ENCODE measurements at places on chromosomes 1 and 21. TPM values are rescaled to one million over a fixed set of nuclear protein-coding genes. Genes with fewer than 3 reads are reported as not detected.

DNA sequence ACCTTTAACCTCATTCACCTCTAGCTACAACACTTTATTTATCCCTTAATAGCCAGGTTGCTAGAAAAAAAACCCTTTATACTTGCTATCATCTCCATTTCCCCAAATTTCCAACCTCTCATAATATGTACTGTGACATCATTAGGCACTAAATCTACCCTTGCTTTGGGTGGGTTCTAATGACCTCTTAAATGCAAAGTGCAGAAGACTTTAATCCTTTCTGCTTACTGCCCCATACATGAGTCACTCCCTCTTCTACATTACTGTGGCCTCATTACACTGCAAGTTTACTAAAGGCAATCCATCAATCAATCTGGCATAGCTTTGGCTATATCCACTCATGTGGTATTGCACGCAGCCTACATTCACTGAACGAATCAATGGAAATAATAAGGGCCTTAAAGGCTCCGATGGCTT lies 353.3 kb downstream of the SMYD3 start:
- no peaks in the 10 kb centered on the region for H3K27me3 ChIP-seq
- no peak overlapping the region for H3K27ac ChIP-seq
- no peak for DNase-seq
- H3K36me3 ChIP-seq = no peaks in the 10 kb centered on the region
- H3K4me3 ChIP-seq = no peak overlapping the region

DNA sequence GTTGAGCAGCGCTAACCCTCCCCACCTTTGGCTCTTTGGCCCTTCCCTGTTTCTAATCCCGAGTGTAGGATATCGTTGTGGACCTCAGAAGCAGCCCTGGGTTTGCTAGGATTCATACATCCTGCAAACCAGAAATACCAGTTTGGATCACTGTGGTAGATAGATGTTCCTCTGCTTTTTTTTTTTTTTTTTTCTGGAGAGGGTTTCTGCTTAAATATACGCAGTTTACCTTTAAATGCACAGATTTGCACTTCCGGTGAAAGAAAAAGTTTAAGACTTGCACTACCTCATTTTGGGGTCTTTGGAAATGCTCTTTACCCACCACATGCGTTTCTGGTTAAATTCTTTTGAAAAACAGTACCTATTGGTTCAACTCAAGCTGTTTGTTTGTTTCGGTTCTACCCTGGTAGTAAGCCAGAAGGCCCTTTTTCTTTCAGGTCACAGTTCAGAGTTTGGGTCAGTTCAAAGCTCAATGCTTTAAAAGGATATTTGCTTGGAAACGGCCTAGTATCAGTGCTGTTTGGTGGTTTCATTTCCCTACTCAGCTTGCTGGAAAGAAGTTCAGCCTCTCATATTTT lies 908 bp downstream of the DDI2 start:
- H3K4me3 ChIP-seq = peak overlapping the region; percentile 91
- peak overlapping the region; percentile 85 for H3K27ac ChIP-seq
- H3K27me3 ChIP-seq = no peaks in the 10 kb centered on the region
- H3K4me1 ChIP-seq = peaks cover 46% of the 10 kb centered on the region
- DNase-seq = peak; percentile 56

Gene GBP6
- 2.2 TPM for total RNA-seq

DNA sequence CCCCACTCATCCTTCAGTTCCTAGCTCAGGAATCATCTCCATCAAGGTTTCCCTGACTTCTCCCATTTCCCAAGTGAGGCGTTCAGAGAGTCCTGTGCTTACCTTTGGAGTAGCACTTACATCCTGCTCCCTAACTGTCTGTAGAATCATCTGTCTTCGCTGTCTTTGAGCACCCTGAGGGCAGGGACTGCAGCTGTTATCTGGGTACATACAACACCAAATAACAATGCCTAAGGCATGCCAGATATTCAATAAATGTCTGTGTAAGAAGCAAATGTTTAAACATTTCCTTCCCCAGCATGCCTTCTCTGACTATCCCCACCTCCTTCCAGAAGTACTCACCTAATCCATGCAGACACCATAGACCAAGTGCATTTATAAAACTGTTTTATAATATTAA lies 65.4 kb downstream of the JAK1 start:
- DNase-seq = no peak
- no peak overlapping the region for H3K4me3 ChIP-seq

- no peaks in the 10 kb centered on the region for H3K36me3 ChIP-seq
- H3K27ac ChIP-seq = no peak overlapping the region
- H3K4me3 ChIP-seq = no peak overlapping the region
- no peaks in the 10 kb centered on the region for H3K4me1 ChIP-seq
- no peak for DNase-seq
These were observed 1.5 kb downstream of the PROX1 start for GRCh38 chr1:213989002-213989855.

GRCh38 chr1:181099152-181100014 lies 10.9 kb downstream of the IER5 start:
- DNase-seq = peak; percentile 11
- peak overlapping the region; percentile 96 for H3K27ac ChIP-seq
- H3K4me1 ChIP-seq = peaks cover 68% of the 10 kb centered on the region
- no peaks in the 10 kb centered on the region for H3K27me3 ChIP-seq
- peaks cover 7% of the 10 kb centered on the region for H3K36me3 ChIP-seq
- no peak overlapping the region for H3K4me3 ChIP-seq

- H3K27ac ChIP-seq = no peak overlapping the region
- H3K27me3 ChIP-seq = 0 out of 2 replicates have a peak, but pooled peaks cover 13% of the 10 kb centered on the region
- no peak for DNase-seq
- H3K36me3 ChIP-seq = no peaks in the 10 kb centered on the region
- H3K4me3 ChIP-seq = no peak overlapping the region
These were observed 10.4 kb downstream of the BARHL2 start for GRCh38 chr1:90706437-90707362.

DNA sequence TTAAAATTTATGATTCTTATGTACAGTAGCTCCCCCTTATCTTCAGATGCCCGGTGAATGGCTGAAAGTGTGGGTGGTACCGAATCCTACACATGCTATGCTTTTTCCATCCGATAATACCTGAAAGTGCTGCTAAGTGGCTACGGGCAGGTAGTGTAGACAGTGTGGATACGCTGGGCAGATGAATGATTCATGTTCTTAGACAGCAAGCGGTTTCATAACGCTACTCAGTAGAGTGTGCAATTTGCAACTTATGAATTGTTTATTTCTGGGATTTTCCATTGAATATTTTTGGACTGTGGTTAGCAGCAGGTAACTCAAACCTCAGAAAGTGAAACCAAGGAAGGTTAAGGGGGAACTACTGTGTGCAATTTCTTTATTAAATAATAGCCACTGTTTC lies 7.5 kb downstream of the PCP4 start:
- H3K4me1 ChIP-seq = no peaks in the 10 kb centered on the region
- no peak overlapping the region for H3K27ac ChIP-seq
- no peaks in the 10 kb centered on the region for H3K36me3 ChIP-seq
- DNase-seq = no peak
- no peak overlapping the region for H3K4me3 ChIP-seq

Gene MRPL20
- 90.8 TPM for total RNA-seq

- H3K4me3 ChIP-seq = no peak overlapping the region
- H3K27me3 ChIP-seq = no peaks in the 10 kb centered on the region
- H3K27ac ChIP-seq = no peak overlapping the region
- H3K36me3 ChIP-seq = no peaks in the 10 kb centered on the region
These were observed 62.8 kb upstream of the DPH5 start for GRCh38 chr1:101088431-101088830.

DNA sequence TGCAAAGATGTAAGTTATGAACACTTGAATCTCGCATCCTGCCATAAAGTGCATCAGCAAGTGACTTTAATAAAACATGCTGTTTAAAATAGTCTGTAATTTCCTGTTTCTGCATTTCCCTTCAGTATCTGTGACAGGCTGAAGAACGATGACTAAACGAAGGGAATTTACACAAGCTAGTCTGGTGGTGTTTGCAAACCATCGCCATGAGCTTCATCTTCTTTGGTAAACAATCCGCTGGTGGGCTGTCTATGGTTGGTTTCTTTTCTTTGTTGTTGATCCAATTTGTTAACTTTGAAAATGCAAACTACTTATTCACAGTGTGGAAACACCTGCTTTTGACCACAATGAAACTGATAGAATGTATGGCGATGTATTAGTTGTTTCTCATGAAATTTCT lies 13.9 kb downstream of the SERTAD4 start:
- no peak for DNase-seq
- H3K27ac ChIP-seq = no peak overlapping the region
- no peak overlapping the region for H3K4me3 ChIP-seq
- no peaks in the 10 kb centered on the region for H3K36me3 ChIP-seq
- H3K27me3 ChIP-seq = no peaks in the 10 kb centered on the region

DNA sequence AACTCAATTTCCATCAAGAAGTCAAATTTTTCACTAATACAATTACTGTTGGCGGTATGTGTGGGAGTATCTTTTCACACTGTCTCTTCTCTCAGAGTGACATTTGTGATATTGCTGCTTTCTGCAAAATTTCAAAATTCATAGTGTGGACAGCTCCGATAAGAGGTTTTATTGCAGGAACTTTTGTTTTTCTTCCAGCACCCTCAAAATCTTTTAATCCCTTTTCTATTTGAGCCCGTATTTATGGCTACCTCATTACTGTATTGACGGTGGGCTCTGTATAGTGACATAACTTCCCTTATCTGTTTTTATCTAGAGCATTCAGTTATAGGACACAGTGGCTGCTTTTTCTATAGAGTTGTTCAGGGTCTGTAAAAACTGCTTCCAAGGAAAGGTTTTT lies 794.4 kb upstream of the TMPRSS15 start:
- no peaks in the 10 kb centered on the region for H3K36me3 ChIP-seq
- no peaks in the 10 kb centered on the region for H3K4me1 ChIP-seq
- DNase-seq = no peak
- H3K27me3 ChIP-seq = no peaks in the 10 kb centered on the region
- no peak overlapping the region for H3K27ac ChIP-seq

- H3K27me3 ChIP-seq = no peaks in the 10 kb centered on the region
- no peaks in the 10 kb centered on the region for H3K36me3 ChIP-seq
- H3K4me1 ChIP-seq = no peaks in the 10 kb centered on the region
- no peak overlapping the region for H3K4me3 ChIP-seq
- no peak for DNase-seq
These were observed 19.3 kb downstream of the EPHB2 start for GRCh38 chr1:22729912-22730311.

DNA sequence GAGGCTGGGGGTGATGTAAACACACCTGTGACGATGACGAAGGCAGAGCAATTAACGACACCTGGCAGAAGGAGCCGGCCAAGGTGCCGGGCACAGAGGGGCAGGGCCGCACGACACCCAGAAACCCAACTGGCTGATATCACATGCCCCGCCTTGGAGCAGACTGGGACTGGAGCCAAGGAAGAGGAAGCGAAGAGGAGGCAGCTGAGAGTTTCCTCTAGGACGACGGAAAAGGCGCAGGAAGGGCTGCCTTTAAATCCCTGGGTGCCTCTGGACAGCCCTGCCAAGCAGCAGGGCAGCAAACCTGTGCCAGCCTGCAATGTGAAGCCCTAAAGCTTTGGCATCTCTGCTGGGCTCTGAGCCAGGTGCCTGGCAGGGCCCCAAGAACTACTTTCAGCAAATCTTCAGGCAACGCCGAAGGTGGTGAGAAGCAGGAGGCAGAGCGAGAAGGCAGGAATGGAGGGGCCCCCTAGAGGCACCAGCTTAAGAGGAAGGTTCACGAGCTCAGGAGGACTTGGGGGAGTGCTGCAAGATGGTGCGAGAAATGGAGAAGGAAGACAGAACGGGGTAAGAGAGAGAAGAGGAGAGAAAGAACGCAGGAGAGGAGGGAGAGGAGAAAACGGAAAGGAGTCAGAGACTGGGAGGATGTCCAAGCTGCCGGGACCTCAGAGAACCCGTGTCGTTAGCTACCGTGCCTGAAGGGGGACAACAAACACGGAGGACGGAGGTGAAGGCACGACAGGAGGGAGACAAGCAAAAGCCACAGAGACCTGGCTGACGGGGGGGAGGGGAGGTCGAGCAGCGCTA lies 25.3 kb upstream of the PEF1 start:
- H3K36me3 ChIP-seq = no peaks in the 10 kb centered on the region
- peak; percentile 96 for DNase-seq
- peak overlapping the region; percentile 46 for H3K27ac ChIP-seq
- H3K4me3 ChIP-seq = peak overlapping the region; percentile 40

DNA sequence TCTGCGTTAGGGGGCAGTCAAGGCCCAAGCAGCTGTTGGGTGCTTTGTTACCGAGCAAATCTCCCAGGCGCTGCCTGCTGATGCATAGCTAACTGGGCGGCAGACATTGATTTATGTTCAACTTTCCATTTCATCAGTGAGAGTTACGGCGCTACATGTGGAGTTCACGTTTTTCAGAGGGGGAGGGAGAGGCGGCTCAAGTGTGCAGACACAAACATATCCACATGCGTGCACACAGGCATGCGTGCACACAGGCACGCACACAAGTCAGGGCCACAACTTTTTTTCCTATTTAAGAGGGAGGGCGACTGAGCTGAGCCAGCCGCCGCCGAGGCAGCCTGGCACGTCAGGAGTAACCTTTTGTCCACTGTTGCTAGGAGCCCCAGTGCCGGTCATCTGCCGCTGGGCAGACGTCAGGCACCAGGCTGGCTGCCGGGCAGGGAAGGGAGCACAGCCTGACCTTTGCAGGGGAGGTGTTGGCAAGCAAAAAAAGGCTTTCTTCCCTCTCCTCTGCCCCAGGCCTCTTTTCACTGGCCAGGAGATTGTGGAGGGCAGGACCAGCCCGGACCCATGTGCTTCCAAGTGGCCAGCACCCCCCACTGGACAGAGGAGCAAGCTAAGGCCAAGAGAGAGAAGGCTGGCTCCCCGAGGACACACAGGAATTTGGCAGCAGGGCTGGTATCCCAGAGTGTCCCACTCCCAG lies 73.3 kb downstream of the MRPL37 start:
- no peak for DNase-seq
- H3K4me3 ChIP-seq = no peak overlapping the region
- no peaks in the 10 kb centered on the region for H3K4me1 ChIP-seq
- H3K27ac ChIP-seq = no peak overlapping the region
- H3K27me3 ChIP-seq = no peaks in the 10 kb centered on the region
- H3K36me3 ChIP-seq = no peaks in the 10 kb centered on the region

DNA sequence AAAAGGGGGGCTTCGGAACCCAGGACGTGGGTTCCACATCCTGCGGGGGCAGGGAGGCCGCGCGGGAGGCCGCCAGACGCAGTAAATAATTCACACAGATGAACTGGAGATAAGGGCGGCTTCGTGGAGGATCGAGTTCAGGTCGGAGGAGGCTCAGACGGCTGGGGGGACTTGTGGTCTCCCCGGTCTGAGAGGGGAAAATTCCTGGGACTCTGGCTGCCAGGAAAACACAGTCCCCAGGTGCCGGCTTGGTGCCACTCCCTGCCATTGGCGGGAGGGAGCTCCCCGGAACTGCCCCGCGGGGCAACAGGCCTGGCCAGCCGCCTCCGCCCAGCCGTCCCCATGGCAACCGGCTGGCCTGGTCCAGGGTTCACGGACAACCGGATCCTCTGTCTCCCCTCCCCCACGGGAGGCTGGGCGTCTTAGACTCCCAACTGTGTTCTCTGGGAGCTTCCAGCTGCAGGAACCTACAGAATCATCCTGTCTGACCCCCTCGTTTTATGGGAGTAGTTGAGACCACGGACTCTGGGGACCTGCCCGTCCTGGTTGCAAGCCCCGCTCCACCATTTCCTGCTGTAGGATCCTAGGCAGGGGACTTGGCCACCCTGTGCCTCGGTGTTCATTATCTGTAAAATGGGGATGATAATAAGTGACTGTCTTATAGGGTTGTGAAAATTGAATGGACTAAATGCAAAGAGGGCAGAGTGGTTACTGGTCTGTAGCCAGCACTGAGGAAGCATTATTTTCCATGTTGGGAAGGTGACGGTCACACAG lies 9.6 kb downstream of the CAMK2N1 start:
- no peaks in the 10 kb centered on the region for H3K27me3 ChIP-seq
- H3K4me1 ChIP-seq = peaks cover 55% of the 10 kb centered on the region
- 0 out of 2 replicates have a peak overlapping the region, but pooled peaks have one; percentile 9 for H3K27ac ChIP-seq

Gene MANEAL
- total RNA-seq = 13.1 TPM

GRCh38 chr1:220123889-220124288 lies 30.0 kb downstream of the IARS2 start:
- H3K4me1 ChIP-seq = no peaks in the 10 kb centered on the region
- H3K27me3 ChIP-seq = no peaks in the 10 kb centered on the region
- peaks cover 17% of the 10 kb centered on the region for H3K36me3 ChIP-seq
- no peak overlapping the region for H3K4me3 ChIP-seq

Gene OR2L2
- total RNA-seq = 0.10 TPM
